Stimulated activated CD4-positive, alpha-beta T cell treated with anti-CD3 and anti-CD28 coated beads, Interleukin-1b, Interleukin-23, amount 100 ng/mL, for 1 hour (primary cell): ENCODE measurements at places on chromosomes 5 and 9.

DNA sequence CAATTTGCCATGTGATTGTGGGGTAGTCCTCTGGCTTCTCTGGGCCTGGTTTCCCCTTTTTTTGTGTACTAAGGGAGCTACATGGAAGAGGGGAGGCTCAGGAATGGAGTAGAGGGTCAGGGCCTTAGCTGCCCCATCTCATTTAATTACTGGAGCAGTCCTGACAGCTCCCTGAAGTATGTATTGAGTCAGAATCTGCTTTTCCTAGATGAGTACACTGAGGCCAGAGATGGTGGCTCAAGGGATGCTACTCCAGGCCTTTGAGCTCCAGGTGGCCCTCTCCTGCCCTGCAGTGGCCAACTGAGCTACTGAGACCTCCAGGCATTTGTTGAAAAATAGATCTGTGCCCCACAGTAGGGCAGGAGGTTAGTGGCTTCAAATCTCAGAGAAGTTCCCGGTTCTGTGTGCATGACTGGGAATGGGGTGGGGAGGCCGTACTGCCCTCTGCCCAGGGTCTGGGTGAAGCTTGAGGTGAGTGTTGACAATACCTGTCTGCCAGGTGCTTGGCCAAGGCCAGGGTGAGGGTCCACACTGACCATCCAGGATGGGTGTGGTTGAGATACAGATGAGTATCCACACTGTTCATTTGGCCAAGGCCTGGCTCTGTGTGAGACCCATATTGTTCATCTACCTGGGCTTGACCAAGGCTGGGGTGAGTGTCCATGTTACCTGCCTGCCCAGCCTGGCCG, 45.7 kb downstream of the CXXC5 start:
- DNase-seq: no peak

- DNase-seq: no peak
These were observed at the start of gene ZNF462 for GRCh38 chr9:106862821-106863720. Gene ZNF462 (plus strand): TSS chr9:106863166. CDS start chr9:106923384, 60,218 bp downstream.

DNA sequence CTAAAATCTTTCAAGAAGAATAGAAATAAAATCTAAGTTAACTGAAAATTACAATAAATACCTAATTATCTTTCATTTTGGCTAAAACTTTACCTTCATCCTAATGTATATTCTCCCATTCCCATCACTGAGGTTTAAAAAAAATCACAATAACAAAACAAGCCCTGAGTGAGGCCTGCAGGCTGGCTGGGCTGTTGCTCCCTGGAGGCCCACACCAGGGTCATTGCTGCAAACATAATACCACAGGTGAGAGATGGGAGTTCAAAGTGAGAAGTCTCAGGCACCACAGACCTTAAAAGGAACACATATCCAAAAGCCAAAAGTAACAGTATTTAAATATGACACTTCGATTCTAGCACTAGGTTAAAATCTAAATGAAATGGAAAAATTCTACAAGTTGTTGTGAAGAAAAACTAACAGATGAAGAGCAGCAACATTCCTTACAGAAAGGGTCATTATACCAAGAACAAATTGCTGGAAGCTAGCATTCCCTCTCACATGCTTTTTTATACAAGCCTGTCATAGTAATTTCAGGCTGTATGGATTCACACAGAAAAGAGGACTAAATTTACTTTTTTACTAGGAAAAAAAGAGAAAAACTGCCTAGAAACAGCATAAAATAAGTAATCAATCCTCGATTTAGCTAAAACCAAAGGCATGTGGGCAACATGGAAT, 57.8 kb downstream of the AUH start:
- DNase-seq: no peak

- no peak for DNase-seq
These were observed 253.6 kb upstream of the VLDLR start for GRCh38 chr9:2367970-2368369.

DNA sequence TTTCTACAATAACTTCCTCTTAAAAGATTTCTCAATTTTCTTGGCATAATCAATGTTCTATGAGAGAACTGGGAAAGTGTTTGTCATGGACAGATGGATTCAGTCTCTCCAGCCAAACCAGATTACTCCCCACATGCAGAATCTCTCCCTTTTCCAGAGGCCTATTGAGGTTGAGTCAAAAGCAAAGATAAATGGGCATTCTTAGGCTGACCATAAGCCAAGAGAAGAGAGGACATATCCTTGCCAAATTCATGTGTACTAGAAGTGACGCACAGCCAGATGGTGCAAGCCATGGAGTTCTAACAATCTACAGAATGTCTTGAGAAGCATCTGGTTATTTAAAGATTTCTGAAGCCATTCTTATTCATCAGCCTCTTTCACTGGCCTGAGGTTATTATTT, 2115.0 kb downstream of the MAT2B start:
- no peak for DNase-seq

DNA sequence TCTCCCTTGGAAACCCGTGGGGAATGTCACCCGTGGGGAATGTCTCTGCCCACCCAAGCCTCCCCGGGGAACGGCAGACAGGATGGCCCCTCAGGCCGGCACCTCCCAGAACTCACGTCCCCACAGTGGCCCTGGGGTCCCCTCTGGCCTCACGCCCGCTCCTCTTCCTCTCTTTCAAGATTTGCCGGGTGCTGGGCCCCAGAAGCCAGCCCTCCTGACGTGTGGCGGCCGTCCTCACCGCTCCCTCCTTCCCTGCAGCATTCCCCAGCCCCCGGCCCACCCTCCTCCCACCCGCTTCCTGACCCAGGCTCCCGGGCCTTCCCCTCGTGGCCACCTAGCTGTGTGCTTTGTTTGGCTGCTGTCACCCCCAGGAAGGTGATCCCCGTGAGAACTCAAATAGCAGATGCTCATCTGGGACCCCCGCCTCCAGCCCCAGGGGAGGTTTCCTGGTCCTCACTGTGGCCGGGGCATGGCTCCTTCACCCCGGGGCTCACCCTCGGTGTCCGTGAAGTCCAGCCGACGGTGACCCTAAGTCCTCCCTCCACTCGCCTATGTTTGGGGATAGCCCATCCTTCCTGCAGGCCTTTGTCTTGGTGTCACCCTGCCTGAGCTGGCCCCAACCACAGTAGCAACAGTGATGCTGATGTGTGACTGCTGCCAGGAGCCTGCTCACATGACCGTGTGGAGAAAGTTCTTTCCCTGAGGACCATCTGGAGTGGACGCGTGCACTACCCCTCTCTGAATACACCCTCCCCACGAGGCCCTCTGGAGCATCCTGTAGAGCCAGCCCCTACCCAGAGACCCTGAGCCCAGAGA, 163.3 kb upstream of the IER5L start:
- no peak for DNase-seq

GRCh38 chr5:100777680-100778300, 125.3 kb downstream of the ST8SIA4 start:
- DNase-seq: no peak

GRCh38 chr5:83925321-83925954, 204.8 kb upstream of the HAPLN1 start:
- DNase-seq: no peak

DNA sequence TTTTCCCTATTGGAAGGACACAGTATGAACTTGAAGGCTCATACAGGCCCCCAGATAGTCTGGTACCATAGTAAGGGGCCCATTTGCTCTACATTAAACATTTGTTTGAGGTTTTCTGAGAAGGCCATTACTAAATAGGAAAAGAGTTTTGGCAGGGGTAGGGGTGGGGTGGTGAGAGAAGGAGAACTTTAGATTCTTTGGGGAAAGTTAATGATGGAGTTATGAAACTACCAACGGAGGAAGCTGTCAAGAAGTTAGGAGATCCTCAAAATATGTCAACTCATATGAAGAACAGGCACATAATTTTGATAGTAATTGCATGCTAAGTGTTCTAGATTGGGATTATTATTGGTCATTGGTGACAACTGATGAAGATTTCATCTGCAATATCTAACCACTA, 114.7 kb downstream of the TAF11L14 start:
- DNase-seq: no peak

DNA sequence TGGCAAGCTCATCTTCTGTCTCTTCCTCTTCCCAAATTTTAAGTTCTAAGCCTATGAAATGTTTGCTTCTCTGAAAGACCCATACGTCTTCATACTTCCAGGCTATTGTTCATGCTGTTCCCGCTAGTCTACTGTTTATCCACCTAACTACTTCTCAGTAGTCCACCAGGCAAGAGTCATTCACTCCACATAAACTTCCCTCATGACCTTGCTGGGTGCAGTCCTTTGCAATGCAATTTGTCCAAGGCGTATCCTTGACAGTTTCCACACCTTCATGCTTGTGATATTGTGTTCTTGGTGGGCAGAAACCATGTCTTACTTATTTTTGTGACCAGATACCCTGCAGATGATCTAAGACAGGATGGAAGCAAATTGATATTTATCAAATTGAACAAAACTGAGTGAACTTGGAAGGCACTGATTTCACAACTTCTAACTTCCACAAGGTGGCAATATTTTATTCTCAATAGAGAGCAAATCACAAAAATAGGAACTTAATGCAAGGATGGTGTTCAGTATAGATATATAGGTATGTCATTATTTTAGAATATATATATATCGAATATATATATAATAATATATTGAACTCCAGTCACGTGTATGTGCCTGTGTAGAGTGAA, 30.3 kb downstream of the TYRP1 start:
- DNase-seq: no peak

DNA sequence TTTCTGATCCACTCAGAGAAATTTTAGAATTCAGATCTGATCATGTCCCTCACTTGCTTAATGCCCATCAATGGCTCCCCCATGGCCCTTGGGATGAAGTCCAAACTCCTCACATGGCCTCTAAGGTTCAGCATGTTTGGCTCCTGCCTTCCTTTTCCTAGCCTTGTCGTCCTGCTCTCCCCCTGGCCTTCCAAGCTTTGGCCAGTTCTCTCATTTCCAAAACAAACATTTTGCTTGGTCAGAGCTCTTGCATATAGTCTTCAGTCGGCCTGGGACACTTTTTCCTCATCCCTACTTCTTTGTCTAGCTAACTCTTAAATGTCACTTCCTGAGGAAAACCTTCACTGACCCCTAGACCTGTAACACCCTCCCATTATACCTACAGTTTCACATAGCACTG, 37.1 kb upstream of the PPP3R2 start:
- no peak for DNase-seq

GRCh38 chr5:43422143-43422542, 10.0 kb upstream of the CCL28 start:
- DNase-seq: no peak

- no peak for DNase-seq
These were observed 84.9 kb downstream of the SLCO4C1 start for GRCh38 chr5:102211165-102211564.

DNA sequence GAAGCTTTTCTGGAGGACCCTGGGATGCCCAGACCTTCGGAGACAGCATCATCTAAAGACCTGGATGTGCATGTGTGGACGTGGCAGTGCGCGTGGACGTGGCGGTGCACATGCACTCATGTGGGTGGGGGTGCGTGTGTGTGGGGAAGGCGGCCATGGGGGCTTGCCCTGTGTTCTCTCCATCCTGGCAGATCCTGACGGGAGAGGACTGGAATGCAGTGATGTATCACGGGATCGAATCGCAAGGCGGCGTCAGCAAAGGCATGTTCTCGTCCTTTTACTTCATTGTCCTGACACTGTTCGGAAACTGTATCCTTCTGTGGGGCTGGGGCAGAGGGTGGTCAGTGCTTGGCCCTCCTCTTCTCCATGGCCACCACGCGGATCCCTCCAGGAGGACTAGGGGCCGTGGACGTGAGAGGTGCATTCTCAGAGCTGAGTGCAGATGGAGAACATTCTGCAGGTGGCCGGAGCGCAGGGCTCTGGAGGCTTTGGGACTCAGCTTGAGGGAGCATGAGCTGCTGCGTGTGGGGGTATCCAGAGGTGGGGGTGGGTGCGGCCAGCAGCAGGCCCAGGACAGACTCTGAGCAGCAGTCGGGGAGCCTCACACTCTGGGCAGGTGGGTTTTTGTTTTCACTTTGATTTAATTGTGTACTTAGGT, 129.1 kb downstream of the CACNA1B start:
- no peak for DNase-seq

GRCh38 chr5:149762958-149763630, 33.0 kb downstream of the PPARGC1B start:
- DNase-seq: no peak

GRCh38 chr5:6090079-6090654, 288.2 kb downstream of the MED10 start:
- no peak for DNase-seq

GRCh38 chr5:173801006-173801405, 87.1 kb upstream of the CPEB4 start:
- DNase-seq: no peak

- no peak for DNase-seq
These were observed 246.8 kb upstream of the HAPLN1 start for GRCh38 chr5:83967417-83967816.

GRCh38 chr9:34457266-34458012, 931 bp downstream of the FAM219A start:
- DNase-seq: no peak

- no peak for DNase-seq
These were observed 61.8 kb downstream of the PRKACG start for GRCh38 chr9:68951879-68952659.

DNA sequence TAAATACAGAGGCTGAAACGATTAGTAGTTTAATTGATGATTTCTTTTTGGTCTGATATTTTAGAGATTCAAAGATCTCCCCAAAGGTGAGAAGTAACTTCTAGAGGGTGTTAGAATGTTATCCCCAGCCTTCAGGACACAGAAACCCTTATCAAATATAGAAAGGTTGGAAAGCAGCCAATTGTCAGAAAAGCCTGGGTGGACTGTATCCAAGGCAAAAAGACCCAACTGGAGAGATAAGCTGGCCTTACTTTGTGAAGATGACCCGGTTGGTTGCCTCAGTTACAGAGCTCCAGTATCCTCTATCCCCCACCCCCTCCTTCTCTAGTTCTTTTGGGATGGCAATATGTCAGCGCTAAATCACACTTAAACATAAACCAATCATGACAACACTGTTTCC, 75.7 kb downstream of the GCNT4 start:
- no peak for DNase-seq

GRCh38 chr9:32735476-32735875, 47.9 kb upstream of the TMEM215 start:
- no peak for DNase-seq

DNA sequence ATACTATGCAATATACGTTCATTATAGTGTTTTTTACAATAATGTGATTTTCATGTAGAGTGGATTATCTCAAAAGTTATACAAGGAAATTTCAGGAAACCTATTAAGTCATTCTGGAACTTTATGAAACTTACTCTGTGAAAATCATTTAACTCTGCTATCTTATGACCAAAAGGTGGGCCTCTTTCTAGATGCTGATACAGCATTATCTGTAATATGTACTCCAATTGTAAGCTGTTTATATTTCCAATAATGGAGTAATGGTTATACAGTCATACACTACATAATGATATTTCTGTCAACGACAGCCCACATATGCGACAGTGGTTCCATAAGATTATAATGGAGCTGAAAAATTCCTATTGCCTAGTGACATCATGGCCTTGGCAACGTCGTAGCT, 18.8 kb upstream of the PCSK5 start:
- DNase-seq: no peak

DNA sequence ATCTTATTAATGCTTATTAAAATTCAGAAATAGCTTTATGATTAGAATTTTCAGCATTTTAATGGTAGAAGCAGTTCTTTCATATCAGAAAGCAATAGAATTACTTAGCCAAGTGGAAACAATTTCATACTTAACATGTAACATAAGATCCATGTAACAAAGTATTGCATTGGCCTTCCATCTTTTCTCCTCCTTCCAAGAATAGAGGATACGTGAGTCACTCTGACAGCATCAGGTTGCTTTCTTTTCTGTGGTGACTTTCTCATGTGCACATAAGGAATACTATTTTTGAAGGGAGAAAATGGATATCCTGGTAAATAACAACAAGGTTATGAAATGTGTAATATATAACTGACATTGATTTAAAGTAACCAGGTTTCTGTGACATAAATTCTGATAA, 272.2 kb downstream of the ANXA1 start:
- DNase-seq: no peak

- no peak for DNase-seq
These were observed 5.8 kb upstream of the HAND1 start for GRCh38 chr5:154483654-154484392.
